ENCODE measurements at places on chromosomes 4 and X.

DNA sequence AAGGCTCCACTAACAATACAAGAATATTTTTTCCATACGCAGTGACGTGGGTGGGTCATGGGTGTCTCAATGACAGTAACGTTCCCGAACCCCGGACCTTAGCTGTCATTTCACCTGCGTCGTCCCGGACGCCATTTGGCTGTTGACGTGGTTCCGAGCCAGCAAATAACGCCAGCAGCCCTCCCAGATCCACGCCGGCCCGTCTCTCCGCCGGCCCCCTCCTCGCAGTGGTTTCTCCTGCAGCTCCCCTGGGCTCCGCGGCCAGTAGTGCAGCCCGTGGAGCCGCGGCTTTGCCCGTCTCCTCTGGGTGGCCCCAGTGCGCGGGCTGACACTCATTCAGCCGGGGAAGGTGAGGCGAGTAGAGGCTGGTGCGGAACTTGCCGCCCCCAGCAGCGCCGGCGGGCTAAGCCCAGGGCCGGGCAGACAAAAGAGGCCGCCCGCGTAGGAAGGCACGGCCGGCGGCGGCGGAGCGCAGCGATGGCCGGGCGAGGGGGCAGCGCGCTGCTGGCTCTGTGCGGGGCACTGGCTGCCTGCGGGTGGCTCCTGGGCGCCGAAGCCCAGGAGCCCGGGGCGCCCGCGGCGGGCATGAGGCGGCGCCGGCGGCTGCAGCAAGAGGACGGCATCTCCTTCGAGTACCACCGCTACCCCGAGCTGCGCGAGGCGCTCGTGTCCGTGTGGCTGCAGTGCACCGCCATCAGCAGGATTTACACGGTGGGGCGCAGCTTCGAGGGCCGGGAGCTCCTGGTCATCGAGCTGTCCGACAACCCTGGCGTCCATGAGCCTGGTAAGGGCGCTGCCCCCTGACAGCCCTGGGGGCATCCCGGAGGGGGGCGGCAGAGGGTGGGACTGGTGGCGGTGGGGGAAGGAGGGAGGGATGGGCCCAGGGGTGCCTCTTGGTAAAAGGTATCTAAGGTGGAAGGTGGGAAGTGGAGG, at the start of gene CPE:
CPE (plus strand) TSS at position 264 of the 933 bp plus-strand sequence; CDS start at position 478, 214 bp downstream.
- DNase-seq = peak; percentile 54

DNA sequence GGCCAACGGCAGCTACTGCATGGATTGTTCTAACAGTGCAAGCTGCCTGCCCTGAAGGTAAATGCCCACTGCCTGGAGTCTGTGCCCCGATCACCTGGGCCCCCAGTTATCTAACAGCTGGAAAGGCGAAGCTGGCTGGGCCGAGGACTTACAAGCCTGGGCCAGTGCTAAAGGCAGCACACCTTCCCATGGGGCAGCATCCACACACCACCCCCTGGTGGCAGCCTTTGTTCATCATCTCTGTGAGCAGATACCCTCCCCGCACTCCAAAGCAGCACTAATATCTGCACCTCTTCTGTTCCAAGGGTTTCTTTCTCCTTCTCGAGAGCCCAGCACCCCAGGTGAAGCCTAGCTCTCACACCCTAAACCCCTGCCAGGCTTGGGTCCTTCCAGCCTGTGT, 7.6 kb downstream of the SLC2A9 start:
- no peak for DNase-seq

DNA sequence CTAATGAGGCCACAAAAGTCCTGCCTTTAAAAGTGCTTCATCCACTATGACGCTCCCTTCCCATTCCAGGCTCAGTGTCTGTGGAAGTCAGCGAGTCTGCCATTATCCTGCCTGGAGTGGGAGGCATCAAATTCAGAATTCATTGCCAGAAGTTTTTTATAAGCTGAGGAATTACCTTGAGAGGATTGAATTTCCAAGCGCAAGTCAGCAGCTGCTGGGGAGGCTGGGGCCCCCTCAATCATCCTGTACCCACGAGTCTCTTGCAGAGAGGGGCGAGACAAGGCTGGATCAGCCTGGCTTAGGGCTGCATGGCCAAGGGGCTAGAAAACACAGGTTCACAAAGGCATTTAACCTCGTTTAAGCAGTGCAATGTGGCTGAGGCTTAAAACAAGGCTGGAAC, 170.5 kb upstream of the NOCT start:
- DNase-seq = no peak

DNA sequence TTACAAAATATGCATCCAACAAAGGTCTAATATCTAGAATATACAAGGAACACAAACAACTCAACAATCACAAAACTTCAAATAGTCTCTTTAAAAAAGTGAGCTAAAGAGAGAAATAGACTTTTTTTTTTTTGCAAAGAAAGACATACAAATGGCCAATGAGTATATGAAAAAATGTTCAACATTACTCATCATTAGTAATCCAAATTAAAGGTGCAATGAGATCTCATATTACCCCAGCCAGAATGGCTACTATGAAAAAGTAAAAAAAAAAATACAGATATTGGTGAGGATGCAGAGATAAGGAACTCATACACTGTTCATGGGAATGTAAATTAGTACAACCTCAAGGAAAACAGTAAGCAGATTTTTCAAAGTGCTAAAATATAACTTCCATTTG, 24.1 kb downstream of the AGTR2 start:
- DNase-seq = no peak

DNA sequence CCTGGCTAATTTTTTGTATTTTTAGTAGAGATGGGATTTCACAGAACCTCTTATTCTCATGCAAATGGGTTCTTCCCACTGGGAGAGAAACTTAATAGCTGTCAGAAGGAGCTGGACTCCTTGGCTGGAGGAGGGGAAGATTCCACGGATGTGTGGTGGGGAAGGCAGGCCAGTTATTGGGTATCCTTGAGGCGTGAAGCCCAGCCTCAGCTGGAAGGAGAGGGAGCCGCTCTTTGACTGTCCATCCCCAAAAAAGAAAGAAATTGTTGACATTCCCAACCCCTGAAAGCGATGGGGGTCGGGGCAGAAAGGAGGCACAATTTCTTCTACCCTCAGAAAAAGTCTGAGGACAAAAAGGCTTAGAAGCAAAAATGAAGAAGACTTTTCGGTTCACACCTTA, 983.1 kb upstream of the PABPC4L start:
- no peak for DNase-seq

Measured in stimulated activated CD4-positive, alpha-beta T cell treated with anti-CD3 and anti-CD28 coated beads, Interleukin-1b, Interleukin-23, amount 100 ng/mL, for 24 hours (primary cell).